Caudate nucleus (tissue), 63 donors: ENCODE measurements at places on chromosomes 2 and 18.

DNA sequence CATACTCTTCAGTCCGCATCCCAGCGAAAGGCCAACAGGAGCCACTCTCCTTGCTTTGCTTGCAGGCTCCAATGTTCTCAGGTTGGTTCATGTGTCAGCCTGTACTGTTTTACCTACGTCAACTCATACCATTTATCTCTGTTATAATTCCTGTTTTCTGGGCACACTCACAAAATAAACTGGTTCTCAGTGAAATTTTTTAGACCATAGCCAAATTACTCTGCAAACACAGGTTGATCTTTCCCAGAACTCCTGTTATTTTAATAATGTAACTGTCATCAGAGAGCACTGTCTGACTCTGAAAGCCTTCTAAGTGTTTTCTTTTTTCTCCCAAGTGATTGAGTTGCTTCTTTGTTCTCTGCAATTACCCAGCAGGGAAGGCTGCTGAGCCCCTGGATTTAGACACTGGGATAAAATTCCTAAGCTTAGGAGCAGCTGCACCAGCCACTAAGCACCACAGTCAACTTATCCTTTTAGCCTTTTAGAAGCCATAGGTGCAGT is 111.6 kb upstream of the PIEZO2 start:
- DNase-seq = no peak

DNA sequence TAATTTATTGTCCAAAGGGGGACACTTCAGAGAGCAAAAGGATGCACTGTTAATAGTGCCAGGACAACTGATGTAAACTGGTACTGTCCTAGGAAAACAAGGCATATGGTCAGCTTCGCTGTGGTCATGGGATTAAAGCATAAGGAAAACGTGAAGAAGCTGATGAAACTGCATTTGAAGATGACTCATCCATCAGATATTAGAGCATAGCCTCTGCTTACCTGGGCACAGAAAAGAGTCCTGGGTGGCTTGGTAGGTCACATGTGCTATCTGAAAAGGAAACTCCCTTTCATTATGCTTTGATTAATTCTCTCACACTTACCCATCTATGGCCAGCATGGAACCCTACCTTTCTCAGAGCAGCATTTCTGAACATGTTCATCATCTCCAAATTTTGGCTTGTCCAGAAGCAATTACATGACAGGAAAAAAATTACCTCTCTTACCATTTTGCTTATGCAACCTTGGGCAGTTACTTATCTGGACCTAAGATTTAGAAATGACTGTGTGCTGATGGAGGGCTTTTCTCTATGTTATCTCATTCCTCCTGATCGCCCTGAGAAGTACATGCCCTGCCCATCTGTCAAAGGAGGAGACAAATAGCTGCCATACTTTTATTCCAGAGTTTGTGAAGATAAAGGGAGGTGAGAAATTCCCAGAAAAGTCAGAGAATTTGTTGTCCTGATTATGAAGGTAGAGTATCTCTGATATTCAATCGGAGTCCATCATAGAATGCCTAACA is 275.3 kb upstream of the SLC14A2 start:
- no peak for DNase-seq

DNA sequence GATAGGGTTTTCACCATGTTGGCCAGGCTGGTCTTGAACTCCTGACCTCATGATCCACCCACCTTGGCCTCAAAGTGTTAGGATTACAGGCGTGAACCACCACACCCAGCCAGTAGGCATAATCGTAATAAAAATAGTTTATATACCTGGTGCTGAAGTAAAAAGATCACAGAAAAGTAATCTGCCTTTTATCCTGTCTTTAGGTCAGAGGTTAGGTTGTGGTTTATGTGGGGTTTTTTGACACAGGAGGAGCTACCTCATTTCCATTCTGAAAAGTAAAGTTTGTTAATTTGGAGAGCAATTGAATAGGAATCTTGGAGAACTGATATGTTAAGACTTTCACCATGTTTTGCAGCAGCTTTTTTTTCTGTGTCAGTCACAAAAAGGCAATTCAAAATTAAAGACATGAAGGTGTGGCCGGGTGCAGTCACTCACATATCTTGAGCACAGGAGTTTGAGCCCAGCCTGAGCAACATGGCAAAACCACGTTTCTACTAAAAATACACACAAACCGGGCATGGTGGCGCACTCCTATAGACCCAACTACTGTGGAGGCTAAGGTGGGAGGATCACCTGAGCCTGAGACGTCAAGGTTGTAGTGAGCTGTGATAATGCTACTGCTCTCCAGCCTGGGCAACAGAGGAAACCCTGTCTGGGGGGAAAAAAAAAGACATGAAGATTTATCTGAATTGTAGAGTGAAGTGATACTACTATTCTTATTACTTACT is 31.5 kb downstream of the CCNT2 start:
- no peak for DNase-seq

GRCh38 chr2:88131201-88131998 is 3.5 kb upstream of the FABP1 start:
- no peak for DNase-seq

DNA sequence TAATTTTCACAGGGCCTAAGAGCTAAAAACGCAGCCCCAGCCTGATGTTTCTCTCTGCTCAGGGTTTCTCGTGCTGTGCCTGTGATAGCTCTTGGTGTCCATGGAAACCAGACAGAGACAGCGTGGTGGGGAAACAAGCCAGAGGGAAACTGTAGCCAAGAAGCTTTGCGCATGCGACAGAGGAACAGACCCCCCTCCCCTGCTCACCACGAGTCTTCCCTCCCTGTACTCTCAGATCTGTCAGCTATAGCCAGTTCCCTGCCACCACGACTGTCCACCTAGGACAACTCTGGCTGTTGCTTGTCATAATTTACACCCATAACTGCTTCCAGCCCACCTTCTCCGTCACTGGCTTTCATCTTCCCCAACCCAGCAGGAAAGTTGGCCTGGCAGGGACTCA is 13.2 kb upstream of the DNAJC27 start:
- DNase-seq = peak; percentile 42

GRCh38 chr2:170744248-170745002 is 25.8 kb upstream of the ERICH2 start:
- no peak for DNase-seq

GRCh38 chr2:232386490-232386739 is 7.9 kb downstream of the ALPP start:
- no peak for DNase-seq

GRCh38 chr2:173656086-173656485 is 301.4 kb downstream of the CDCA7 start:
- no peak for DNase-seq

DNA sequence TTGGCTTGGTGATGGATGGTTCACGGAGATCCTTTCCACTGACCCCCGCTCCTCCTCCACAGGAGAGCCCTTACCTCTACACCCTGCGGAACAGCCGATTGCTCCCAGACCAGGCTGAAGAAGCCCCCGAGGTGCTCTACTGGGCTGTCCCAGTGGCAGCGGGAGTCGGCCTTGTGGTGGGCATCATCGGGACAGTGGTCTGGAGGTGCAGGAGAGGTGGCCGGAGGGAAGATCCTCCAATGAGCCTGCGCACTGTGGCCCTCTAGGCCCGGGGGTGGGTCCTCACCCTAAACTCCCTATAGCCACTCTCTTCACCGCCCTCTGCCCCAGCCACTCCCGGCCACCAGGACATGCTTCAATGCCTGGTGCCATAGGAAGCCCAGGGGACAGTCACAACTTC is 108.8 kb upstream of the PPP1CB start:
- no peak for DNase-seq

GRCh38 chr2:235378944-235379343 is 114.9 kb upstream of the AGAP1 start:
- DNase-seq = no peak

- no peak for DNase-seq
These were observed 35.3 kb downstream of the SLC66A2 start for GRCh38 chr18:79916128-79916494.

DNA sequence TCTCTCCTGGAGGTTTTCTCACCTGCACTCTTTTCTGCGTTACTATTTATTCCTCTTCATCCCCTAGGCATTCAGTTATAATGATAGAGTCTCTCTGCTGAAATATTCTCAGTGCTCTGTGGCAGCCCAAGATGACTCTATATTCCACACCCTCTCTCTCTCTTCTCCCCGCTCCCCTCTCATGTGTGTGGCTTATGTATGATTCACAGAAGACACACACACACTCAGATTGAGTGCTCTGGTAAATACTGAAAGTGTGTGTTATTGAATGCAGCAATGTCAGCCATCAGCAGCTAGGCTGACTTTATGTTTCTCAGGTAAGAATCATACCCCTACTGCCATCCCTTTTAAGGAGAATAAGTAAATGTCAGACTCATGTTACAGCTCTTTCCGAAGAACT is 201.2 kb downstream of the SLC4A10 start:
- DNase-seq = peak; percentile 4

- no peak for DNase-seq
These were observed 15.0 kb downstream of the CERS6 start for GRCh38 chr2:168471163-168471475.
